ENCODE measurements at places on chromosomes 16 and 17.

DNA sequence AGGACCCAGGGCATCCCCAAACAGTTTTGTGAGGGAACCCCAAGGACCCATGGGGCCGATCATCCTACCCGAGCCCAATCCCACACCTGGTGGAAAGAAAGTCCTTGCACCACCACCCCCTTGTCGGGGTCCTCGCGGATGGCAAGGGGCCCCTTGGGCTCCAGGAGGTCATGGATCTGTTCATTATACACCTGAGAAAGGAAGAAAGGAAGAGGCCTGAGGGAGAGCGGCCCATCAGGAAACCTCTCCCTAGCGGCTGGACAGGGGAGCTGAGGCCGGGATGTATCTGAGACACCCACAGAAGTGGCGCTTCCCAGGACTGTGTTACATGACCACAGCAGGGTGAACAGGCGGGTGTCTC, 12.8 kb downstream of the KIF18B start:
- no peak for DNase-seq

GRCh38 chr17:39517224-39517623, 55.9 kb downstream of the CDK12 start:
- no peak for DNase-seq

GRCh38 chr16:84454611-84455010, 49.8 kb downstream of the MEAK7 start:
- no peak for DNase-seq

GRCh38 chr17:67879662-67880061, 54.4 kb downstream of the BPTF start:
- DNase-seq: no peak

GRCh38 chr16:1244881-1245280, 4.4 kb downstream of the TPSAB1 start:
- DNase-seq: no peak

DNA sequence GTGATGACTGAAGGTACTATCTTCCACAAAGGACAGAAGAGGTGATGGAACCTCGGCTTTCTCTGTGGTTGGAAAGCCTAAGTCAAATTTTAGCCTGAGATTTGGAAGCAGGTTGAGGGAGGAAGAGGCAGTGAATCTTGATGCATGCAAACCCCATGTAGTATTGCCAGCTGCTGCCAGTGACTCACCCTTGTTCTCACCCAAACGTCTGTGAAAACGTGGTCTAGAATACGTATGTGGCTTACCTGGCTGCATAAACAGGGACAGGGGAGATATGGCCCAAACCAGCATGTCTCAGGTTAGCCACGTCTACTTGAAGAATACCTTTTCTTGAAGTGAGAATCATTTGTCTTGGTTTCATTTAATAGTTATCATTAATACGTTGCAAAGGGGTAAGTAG, 438.0 kb upstream of the MAF start:
- no peak for DNase-seq

GRCh38 chr17:42050393-42051012, at the start of gene C17orf113:
C17orf113 (minus strand) TSS chr17:42050601; CDS start chr17:42043376, 7,225 bp downstream.
- peak; percentile 4 for DNase-seq

DNA sequence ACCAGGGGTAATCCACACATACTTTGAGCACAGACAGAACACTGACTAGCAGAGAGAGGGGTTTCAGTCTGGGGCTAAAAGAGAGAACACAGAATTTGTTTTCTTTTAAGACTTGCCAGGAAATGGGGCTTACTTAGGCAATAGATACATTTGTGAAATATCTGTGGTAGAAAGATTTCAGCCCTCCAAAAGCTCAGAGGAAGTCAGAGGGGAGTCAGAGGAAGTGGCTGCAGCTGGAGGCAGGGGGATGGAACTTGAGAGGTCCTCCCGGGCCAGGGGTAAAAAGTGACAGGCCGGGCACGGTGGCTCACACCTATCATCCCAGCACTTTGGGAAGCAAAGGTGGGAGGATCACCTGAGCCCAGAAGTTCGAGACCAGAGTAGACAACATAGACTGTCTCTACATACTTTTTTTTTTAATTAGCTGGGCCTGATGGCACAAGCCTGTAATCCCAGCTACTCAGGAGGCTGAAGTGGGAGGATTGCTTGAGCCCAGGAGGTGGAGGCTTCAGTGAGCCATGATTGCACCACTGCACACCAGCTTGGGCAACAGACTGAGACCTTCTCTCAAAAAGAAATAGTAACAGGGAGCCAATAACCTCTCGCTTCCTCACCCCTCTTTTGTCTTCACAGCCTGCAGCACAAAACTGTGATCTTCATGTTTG, 49.9 kb downstream of the NLRC5 start:
- peak; percentile 77 for DNase-seq

- no peak for DNase-seq
Measured at GRCh38 chr17:44956998-44957981, 9.7 kb upstream of the KIF18B start.

DNA sequence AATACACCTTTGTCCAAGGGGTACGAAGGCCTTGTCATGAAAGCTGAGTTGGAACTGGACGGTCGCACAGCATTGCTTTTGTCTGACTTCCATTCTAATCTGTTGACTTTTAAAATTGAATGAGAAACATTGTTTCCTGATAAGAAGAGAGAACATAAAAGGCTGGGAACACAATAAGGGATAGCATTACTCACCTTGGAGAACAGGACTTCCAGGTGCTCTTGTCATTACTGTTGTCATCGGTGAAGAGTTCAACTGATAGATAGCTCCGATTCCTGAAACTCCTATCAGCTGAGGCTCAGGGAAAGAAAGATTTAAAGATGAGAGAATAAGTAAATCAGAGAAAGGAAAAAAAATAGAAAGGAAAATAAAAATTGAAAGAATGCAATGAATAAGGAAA, 351.1 kb downstream of the KCNJ2 start:
- no peak for DNase-seq

GRCh38 chr17:39922006-39922405, 3.6 kb upstream of the GSDMB start:
- DNase-seq: no peak

DNA sequence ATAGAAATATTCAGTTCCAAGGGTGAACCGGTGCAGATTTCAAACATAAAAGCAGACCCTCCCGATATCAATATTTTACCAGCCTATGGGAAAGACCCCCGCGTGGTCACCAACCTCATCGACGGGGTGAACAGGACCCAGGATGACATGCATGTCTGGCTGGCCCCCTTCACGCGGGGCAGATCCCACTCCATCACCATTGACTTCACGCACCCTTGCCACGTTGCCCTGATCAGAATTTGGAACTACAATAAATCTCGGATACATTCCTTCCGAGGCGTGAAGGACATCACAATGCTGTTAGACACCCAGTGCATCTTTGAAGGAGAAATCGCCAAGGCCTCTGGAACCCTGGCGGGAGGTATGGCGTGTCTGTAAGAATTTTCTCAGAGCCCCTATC, 200.0 kb downstream of the KATNIP start:
- DNase-seq: no peak

- DNase-seq: no peak
Measured at GRCh38 chr17:82238472-82239201, 9.8 kb downstream of the SLC16A3 start.

DNA sequence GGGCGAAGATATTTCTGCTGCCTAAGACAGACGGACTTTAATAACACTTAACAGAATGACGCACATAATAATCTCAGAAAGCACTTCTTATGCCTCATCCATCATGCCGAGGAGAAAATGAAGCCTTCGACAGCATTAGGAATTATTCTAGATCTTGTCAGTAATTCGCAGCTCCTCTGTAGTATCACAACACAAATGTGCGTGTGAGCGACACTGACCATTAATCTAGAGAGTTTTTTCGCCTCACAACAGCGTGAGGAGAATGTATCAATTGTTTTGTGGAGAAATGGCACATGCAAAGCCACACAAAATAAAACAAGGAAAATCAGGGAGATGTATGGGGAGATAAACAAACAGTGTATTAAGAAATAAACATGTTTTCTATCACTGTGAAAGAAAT, 410.2 kb upstream of the PSMD7 start:
- no peak for DNase-seq

DNA sequence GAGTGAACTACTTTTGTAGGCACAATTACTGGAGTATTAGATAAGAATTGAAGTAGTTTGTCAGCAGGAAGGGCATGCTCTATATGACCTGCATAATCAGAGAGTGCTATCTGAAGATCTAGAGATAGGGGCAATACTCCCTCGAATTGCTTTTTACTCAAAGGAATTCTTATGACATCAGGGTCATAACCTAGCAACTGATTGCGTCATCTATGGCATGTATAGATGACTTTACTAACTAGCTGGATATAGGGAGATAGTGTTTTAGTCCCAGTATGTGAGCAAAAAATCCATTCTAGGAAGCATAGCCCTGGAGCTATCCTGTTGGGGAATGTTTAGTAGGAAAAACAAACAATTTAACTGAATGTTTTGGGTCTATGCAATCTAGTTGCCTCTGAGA, 109.5 kb upstream of the ZNF267 start:
- no peak for DNase-seq

DNA sequence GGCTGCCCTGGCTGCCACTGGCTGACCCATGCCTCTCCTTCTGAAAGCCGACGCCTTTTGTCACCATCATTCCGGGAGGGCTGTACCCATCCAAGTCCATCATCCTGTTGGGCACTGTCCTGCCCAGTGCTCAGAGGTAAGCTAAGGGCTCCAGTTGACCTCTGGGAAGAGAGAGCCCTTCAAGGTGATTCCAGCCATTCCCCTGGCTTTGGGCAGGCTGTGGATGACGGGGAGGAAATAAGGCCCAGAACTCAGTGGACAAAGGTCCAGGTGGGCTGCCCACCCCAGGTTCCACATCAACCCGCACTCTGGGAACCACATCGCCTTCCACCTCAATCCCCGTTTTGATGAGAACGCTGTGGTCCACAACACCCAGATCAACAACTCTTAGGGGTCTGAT, 45.8 kb downstream of the NOS2 start:
- no peak for DNase-seq

DNA sequence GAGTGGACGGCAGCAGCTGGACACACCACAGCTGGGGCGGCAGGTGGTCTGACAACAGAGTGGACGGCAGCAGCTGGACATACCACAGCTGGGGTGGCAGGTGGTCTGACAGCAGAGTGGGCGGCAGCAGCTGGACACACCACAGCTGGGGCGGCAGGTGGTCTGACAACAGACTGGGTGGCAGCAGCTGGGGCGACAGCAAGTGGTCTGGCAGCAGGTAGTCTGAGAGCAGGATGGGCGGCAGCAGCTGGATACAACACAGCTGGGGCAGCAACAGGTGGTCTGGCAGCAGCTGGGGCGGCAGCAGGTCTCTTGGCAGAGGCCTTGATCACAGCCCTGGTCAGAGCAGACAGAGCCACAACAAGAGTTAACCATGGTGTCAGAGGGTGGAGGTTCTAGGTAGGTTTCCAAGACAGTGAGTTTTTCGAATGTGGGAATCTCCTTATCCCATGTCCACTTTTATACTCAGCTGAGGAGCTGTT, at the start of gene KRTAP4-1:
KRTAP4-1 (minus strand) TSS at position 432 of the 482 bp plus-strand sequence; CDS start at position 375, 57 bp downstream.
- no peak for DNase-seq

- DNase-seq: no peak
Measured at GRCh38 chr17:29870836-29871465, 59.1 kb downstream of the SSH2 start.

DNA sequence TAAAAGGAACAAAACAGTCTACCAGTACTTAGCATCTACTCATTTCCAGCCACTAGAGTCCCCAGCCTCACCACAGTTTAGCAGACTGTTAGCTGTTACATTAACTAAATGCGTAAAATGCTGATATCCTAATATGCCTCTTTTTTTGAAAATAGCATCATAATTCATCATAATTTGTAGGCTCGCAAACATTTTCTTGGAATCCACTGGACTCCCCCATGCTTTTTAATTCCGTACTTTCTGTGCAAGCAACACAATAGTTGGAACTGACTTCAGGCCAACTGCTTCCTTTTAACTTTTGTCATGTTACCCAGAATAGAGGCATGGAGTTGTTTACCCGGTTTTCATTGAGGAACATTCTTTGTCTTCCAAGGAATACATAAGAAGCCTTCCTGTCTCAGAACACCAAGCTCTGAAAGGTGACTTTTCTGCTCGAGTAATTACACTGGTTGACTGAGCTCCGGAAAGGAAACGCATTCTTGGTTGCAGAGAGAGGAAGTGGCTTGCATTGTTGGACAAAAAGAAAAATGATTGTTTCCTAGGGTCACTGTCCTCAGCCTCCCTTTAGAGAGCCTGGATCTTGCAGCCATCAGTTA, 30.9 kb upstream of the SEC14L1 start:
- no peak for DNase-seq

DNA sequence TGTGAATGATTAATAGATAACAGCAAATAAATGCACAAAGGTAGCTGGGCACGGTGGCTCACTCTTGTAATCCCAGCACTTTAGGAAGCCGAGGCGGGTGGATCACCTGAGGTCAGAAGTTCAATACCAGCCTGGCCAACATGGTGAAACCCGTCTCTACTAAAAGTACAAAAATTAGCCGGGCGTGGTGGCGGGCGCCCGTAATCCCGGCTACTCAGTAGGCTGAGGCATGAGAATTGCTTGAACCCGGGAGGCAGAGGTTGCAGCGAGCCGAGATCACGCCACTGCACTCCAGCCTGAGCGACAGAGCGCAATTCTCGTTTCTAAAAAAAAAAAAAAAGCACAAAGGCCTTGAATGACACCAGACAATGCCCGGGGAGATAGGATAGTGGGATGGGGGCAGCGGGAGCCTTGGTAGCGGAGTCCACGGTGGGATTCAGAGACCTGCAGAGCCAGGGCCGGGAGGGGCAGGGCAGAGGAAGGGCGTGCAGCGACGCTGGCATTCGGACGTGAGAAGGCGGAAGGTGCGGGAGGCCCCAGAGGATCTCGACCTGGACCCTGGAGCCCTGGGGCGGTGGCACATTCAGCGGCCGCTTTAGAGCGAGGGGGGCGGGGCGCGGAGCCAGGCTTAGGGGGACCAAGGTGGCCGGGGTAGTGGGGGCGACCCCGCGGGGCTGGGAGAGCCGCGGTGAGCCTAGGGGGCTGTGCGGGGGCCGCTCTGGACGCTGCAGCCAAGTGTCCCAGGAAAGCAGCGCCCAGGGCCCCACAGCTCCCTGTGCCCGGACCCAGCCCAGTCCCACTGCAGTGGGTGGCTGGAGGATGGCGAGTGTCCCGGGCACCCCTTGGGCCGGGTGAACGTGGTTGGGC, 999 bp upstream of the FLYWCH2 start:
- no peak for DNase-seq

DNA sequence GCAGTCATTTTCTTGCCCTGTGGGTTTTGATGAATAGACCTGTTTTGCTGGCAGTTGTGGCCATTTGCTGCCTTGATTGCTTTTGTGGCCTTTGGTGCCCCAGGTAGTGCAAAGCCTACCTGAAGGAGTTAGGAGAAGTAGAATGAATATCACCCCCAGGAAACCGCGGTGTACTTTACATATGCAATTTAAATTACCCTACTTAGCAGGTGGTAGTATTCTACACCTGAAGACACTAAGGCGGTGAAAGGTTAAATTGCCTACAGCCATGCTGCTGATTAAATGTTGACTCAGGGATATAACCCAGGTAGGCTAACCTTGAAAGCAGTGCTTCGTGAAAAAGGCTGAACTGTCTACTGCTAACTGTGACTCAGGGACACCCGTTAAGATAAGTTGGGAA, 27.2 kb upstream of the WWOX start:
- DNase-seq: no peak

GRCh38 chr16:64184156-64184555, 937.7 kb downstream of the CDH11 start:
- no peak for DNase-seq

GRCh38 chr16:11160676-11161115, 95.3 kb downstream of the SOCS1 start:
- no peak for DNase-seq

GRCh38 chr17:4073983-4074830, 68.6 kb downstream of the ZZEF1 start:
- DNase-seq: no peak

- no peak for DNase-seq
Measured at GRCh38 chr16:20931066-20931600, 30.6 kb downstream of the LYRM1 start.

Data from fibroblast of skin of left quadriceps (primary cell).